ENCODE measurements at places on chromosomes 2 and 18.

GRCh38 chr18:70322928-70323327 lies 34.1 kb downstream of the SOCS6 start:
- no peaks in the 10 kb centered on the region for H3K4me1 ChIP-seq
- H3K36me3 ChIP-seq, result no peaks in the 10 kb centered on the region
- H3K4me3 ChIP-seq, result no peak overlapping the region

GRCh38 chr2:196535742-196536141 lies 103.8 kb upstream of the CCDC150 start:
- no peak for ATAC-seq
- peaks cover 25% of the 10 kb centered on the region for H3K27me3 ChIP-seq
- no peak overlapping the region for H3K4me3 ChIP-seq
- no peaks in the 10 kb centered on the region for H3K36me3 ChIP-seq
- H3K4me1 ChIP-seq, result peaks cover 3% of the 10 kb centered on the region
- no peak overlapping the region for H3K27ac ChIP-seq

DNA sequence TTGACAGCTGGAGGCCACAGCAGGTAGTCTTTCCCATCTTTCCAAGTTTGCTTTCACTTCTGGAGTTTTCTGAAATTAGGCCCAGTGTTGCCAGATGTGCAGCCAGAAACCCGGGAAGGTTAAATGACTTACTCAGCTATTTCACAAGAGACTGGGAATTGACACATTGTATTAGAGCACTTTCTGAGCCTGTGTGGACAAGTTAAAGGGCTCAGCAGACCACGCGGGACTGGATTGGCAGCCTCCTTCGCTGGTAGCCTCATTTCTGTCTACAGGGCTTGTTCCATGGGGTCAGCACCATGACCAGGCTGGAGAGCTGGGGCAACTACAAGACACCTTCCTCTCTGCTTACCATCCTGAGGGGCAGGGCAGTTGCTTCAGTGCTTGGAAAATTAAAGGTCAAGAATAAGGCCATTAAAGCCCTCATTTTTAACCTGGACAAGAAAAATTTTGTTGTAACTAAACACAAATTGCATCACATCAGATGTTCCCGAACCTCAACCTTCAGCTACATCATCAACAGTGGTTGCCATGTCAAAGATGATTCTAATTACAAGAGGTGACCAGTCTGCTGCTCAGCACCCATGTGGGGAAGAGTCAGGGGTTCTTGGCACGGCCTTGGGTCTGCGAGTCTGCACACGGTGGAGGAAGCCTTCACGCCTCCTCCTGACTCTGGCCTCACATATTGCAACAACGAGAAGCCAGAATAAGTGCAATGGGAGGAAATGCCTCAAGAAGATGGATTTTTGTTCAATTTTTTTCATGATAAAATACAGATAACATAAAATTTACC lies 279.5 kb upstream of the RAB6C start:
- peaks cover 4% of the 10 kb centered on the region for H3K27me3 ChIP-seq
- no peak for ATAC-seq
- H3K4me1 ChIP-seq, result no peaks in the 10 kb centered on the region
- H3K36me3 ChIP-seq, result no peaks in the 10 kb centered on the region
- H3K4me3 ChIP-seq, result no peak overlapping the region
- H3K27ac ChIP-seq, result no peak overlapping the region

- peaks cover 89% of the 10 kb centered on the region for H3K36me3 ChIP-seq
- ATAC-seq, result no peak
- peaks cover 30% of the 10 kb centered on the region for H3K4me1 ChIP-seq
- no peak overlapping the region for H3K4me3 ChIP-seq
- H3K27ac ChIP-seq, result no peak overlapping the region
Observed at GRCh38 chr2:218736531-218736930, 25.9 kb downstream of the TTLL4 start.

GRCh38 chr2:189952536-189953109 lies 109.9 kb downstream of the MSTN start:
- H3K4me3 ChIP-seq, result no peak overlapping the region
- H3K4me1 ChIP-seq, result no peaks in the 10 kb centered on the region
- H3K27ac ChIP-seq, result no peak overlapping the region
- ATAC-seq, result no peak
- no peaks in the 10 kb centered on the region for H3K36me3 ChIP-seq
- no peaks in the 10 kb centered on the region for H3K27me3 ChIP-seq

GRCh38 chr18:24188120-24188519 lies 49.3 kb downstream of the CABYR start:
- H3K4me1 ChIP-seq, result no peaks in the 10 kb centered on the region
- H3K36me3 ChIP-seq, result no peaks in the 10 kb centered on the region
- H3K4me3 ChIP-seq, result no peak overlapping the region
- H3K27ac ChIP-seq, result no peak overlapping the region
- no peak for ATAC-seq

DNA sequence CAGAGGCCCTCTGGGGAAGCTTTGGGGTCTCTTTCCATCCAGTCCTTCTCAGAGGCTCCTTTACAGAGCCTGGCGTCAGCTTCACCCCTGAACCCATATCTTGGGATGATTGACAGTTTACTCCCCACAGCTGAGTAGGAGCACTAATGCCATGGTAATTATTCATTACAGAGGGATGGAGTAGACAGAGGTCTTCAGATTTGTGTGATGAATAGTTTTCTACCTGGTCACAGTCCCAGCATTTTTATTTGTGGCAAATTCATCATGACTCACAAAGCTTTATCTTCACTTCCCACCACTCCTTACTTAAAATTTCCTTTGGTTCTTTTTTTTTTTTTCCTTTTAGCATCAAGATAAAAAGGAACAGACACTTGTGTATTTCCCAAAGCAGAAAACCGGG lies 104.2 kb downstream of the CCDC85A start:
- no peaks in the 10 kb centered on the region for H3K36me3 ChIP-seq
- H3K4me1 ChIP-seq, result no peaks in the 10 kb centered on the region
- no peak overlapping the region for H3K27ac ChIP-seq
- ATAC-seq, result no peak
- H3K27me3 ChIP-seq, result no peaks in the 10 kb centered on the region

DNA sequence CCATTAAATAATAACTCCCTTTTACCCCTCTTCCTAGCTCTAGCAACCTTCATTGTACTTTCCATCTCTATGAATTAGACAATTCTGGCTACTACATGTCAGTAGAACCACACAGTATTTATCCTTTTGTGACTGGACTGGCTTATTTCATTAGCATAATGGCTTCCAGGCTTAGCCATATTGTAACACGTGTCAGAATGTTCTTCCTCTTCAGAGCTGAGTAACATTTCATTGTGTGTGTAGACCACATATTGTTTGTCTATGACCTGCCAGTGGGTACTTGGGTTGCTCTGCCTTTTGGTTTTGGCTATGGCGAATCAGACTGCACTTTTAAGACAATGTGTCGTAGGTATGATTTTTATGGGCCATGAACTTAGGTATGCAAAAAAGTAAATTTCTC lies 20.9 kb downstream of the TSN start:
- H3K4me3 ChIP-seq, result no peak overlapping the region
- H3K4me1 ChIP-seq, result peaks cover 6% of the 10 kb centered on the region
- H3K36me3 ChIP-seq, result no peaks in the 10 kb centered on the region
- no peaks in the 10 kb centered on the region for H3K27me3 ChIP-seq
- peak; percentile 34 for ATAC-seq

DNA sequence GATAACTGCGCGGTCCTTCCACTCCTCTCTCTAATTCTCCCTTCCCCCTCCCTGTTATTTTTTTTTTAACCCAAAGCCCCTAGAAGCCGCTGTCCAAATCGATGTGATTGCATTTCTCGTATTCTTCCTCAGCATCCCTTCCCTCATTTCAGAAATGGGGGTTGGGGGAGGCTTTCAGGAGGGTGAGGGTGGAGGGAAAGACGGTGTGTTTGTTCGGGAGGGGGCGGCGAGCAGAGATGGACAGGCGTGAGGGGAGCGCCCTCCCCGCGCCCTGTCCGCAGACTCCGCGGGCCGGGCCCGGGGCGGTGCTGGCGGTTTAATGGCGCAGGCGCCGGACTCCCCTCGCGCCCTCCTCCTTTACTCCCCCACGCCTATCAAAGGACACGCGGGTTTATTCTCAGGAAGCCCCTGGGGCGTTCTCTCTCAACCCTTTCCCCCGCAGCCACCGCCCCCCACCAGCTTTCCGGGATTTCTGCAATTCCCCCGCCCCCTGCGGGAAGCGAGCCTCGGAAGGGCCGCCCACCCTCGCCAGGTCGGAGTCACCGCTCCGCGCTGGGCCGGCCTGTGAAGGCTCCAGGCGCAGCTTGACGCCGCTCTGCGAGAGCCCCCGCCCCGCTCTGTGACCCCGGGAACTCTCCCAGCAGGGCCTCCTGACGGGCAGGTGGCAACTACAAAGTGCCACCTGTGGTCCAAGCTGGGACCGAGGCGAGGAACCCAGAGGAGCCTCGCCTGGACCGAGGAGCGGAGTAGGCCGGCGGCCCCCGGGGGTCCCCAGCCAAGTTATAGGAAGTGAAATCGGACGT lies 981 bp downstream of the ST8SIA3 start:
- H3K36me3 ChIP-seq, result peaks cover 5% of the 10 kb centered on the region
- H3K27me3 ChIP-seq, result peaks cover 49% of the 10 kb centered on the region
- no peak overlapping the region for H3K27ac ChIP-seq
- H3K4me1 ChIP-seq, result no peaks in the 10 kb centered on the region
- ATAC-seq, result no peak

DNA sequence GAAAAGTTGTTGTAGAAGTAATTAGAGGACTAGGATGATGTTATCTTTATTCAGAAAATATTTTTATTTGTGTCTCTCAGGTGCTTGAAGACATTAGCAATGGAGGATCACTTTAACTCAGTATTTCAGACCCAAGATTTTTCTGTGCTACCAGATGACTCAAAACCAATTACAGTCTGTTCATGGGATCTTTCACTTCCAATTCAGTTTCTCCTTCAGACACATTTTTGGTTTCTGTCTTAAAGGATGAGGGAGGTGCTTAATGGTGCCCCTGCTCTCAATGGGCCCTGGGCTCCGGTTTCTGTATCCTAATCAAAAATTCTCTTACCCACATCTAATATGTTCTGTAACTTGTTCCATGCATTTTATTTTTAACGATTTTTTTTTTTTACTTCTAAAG lies 53.7 kb upstream of the HDAC4 start:
- H3K4me3 ChIP-seq, result no peak overlapping the region
- no peaks in the 10 kb centered on the region for H3K36me3 ChIP-seq
- H3K27me3 ChIP-seq, result peaks cover 19% of the 10 kb centered on the region
- H3K4me1 ChIP-seq, result no peaks in the 10 kb centered on the region

GRCh38 chr2:85933753-85934594 lies 45.2 kb upstream of the ST3GAL5 start:
- no peak overlapping the region for H3K27ac ChIP-seq
- no peak overlapping the region for H3K4me3 ChIP-seq
- peak; percentile 95 for ATAC-seq
- peaks cover 3% of the 10 kb centered on the region for H3K4me1 ChIP-seq
- no peaks in the 10 kb centered on the region for H3K27me3 ChIP-seq
